ENCODE measurements at places on chromosomes 4 and X. TPM values are rescaled to one million over a fixed set of nuclear protein-coding genes. Genes with fewer than 3 reads are reported as not detected.

DNA sequence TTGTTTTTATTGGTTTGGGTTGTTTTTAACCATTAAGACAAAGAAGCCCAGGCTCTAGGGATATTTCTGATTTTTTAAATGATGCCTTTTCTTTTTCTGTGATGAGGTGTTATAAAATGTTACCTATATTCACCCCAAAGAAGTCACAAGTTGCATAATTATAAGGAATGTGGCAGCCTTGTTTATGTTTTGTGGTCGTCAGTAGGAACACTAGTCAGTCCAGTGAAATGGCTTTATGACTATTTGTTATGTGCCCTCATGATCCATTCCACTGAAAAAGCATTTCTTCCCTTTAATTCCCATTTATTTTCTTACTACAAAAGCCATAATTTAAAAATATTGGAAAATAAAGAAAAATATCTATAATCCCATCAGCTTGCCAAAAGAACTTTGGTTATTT lies 34.4 kb downstream of the CC2D2A start:
- no peak for DNase-seq

TRAM1L1 gene
- 0.17 TPM for total RNA-seq

DNA sequence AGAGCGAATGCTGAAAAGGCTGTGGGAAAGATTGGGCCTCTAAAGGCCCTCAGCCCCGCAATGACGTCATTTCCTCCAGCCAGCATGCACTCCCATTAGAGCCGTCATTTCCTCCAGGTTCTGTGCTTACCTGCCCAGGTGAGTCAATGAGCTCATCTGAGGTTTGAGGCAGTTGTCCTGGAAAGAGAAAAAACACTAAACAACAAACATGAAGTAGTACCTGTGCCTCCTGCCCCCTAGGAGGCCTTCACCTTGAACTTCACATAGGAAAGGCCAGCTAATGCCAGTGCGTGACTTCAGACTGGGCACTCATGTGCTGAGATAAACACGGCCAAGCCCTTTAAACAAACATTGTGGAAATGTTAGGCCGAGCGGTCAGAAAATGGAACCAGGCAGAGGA lies 55.9 kb downstream of the FHDC1 start:
- DNase-seq: no peak

- DNase-seq: peak; percentile 73
Observed at GRCh38 chrX:151753313-151754046, 18.9 kb downstream of the CNGA2 start.

DNA sequence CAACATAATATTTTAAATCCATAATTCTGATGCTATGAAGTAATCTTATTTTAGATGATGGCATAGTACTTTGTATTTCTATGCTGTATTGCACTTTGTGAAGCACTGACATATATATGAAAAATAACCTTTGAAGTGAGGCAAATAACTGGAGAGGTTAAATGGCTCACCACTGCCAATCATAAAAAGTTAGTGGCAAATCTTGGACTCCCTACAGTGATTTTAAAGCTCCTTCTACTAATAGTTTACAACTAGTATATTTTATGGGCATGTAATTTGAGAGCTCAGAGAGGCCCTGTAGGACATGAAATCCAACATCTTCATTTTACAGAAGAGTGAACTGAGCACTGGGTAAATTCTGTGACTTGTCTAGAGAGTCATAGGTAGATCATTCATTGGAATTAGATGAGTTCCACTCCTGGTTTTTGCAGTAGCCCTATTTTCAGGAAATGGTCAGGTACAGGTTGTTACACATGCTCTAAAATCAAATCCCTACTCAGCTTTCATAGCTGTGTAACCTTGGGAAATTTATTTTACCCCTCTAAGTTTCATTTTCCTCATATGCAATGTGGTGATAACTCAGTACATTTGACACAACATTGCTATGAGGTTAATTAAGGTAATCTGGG lies 804 bp upstream of the GC start:
- no peak for DNase-seq

DNA sequence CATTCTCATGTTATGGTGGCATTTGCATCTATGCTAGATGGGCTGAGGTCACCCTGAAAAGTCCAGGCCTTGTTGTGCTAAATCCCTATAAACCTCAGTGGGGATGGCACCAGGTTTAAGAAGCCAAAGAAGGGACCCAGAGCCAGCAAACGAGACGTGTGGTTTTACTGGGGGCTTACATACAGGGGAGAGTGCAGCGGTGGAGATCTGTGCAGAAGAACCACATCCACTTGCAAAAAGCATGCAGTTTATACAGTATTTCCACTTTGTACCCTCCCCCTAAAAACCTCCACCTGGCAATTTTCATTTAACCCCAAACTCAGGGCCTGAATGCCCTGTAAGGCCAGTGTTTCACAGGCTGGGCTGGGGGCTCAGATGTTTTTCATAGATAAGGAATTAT lies 134.9 kb upstream of the GATB start:
- DNase-seq: no peak

GRCh38 chr4:171588051-171588545 lies 225.1 kb upstream of the GALNTL6 start:
- DNase-seq: no peak

GRCh38 chr4:186449954-186450353 lies 105.4 kb downstream of the MTNR1A start:
- DNase-seq: no peak

- peak; percentile 38 for DNase-seq
Observed at GRCh38 chr4:101345271-101345595, 2.1 kb downstream of the PPP3CA start.

- DNase-seq: peak; percentile 75
Observed at GRCh38 chr4:125187226-125188176, 127.3 kb upstream of the FAT4 start.

SPANXN3 gene
- total RNA-seq: not detected

Data from dermis blood vessel endothelial cell (primary cell).